ENCODE measurements at places on chromosomes 13 and 19.
A peak's percentile ranks its signal among the peaks of the same experiment; 100 is the strongest.

GRCh38 chr13:97866346-97866745 is 87.1 kb upstream of the IPO5 start:
- DNase-seq: no peak

GRCh38 chr13:49388091-49388635 is 55.7 kb downstream of the CAB39L start:
- DNase-seq: no peak

DNA sequence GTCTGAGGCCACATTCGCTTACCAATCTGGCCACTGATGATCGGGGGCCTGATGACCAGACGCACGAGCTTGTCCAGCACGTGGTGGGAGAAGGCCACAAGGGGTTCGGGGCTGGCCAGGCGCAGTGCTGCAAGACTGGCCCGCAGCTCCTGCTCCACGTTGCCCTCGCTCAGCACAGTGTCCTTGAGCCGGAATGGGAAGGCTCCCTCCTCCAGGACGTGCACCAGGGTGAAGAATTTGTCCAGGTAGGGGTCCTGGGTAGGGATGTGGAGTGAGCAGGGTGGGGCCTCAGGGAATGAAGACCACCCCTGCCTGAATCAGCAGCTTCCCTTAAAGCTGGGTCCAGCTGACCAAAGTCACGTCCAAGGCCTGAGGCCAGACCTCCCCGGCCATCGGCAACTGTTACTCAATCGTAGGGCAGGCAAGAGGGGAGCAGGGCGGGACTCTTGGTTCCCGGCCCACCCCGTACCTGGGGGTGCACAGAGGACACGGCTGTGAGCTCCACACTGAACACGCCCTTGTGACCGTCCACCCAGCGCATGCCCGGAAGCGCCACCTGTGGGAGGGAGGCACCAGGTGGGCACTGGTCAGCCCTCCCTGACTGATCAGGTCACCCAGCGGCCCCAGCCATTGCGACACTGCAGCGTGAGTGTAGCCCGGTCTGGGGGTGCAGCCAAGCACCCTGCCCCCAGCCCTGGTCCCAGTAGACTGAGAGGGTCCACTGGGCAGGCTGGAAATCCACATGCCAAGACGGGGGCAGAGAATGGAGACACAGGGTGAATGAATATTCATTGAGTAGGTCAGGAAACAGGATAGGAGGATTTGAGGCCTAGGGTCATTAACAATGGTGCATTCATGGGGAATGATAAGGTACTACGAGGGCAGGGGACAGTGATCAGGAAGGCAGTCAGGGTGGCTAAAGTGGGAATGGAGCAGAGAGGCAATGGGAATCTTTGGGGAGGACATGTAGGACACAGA is 2.8 kb upstream of the ANGPTL8 start:
- DNase-seq: no peak

- DNase-seq: no peak
Measured at GRCh38 chr13:90951663-90952062, 395.8 kb upstream of the MIR17HG start.

DNA sequence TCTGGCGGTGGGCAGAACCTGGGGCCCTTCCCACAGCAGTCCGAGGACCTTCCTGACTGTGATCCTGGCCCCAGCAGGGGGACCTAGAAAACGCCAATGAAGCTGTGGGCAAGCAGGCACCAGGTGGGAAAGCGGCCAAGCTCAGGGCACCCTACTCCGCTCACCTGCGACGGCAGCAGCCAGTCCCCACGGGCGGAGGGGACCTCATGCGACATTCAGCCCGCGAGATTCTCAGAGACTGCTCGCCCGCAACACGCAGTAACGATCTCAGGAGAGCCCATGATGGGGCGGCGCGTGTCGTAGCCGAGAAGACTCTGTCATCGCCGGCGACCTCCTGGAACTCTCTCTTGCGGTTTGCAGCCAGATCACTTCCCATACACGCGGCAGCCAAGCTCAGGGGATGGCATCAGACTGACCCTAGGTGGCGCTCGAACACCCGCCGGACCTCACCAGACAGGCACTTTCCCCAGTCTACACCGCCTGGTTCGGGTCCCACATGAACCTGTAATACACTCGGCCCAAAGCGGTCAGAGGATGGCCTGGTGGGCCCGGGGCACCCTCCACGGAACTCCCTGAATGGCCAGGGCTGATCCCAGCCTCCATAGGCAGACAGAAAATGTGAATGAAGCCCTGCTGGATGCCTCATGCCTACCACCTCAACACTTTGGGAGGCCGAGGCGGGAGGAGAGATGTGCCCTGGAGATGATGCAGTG is 26.5 kb downstream of the MAN2B1 start:
- peak; percentile 94 for DNase-seq

Data from stimulated activated CD4-positive, alpha-beta T cell treated with anti-CD3 and anti-CD28 coated beads, Interleukin-15, amount 100 ng/mL, for 24 hours (primary cell).